Right renal pelvis (tissue), 4 donors: ENCODE measurements at places on chromosomes 4 and X. TPM values are rescaled to one million over a fixed set of nuclear protein-coding genes. Genes with fewer than 3 reads are reported as not detected.

Gene MSMO1
- polyA plus RNA-seq: 92.6 TPM

Gene SFRP2
- 39.2 TPM for polyA plus RNA-seq

Gene SPANXB1
- not detected for polyA plus RNA-seq

Gene HPGD
- 134 TPM for polyA plus RNA-seq

Gene CT83
- polyA plus RNA-seq: not detected

Gene SSX4B
- not detected for polyA plus RNA-seq

Gene NEUROG2
- not detected for polyA plus RNA-seq

Gene KCNE5
- 3.5 TPM for polyA plus RNA-seq

Gene PARM1
- 62.7 TPM for polyA plus RNA-seq

Gene IRS4
- polyA plus RNA-seq: 1.8 TPM

Gene TRIM2
- 88.6 TPM for polyA plus RNA-seq

Gene GLRA3
- not detected for polyA plus RNA-seq

DNA sequence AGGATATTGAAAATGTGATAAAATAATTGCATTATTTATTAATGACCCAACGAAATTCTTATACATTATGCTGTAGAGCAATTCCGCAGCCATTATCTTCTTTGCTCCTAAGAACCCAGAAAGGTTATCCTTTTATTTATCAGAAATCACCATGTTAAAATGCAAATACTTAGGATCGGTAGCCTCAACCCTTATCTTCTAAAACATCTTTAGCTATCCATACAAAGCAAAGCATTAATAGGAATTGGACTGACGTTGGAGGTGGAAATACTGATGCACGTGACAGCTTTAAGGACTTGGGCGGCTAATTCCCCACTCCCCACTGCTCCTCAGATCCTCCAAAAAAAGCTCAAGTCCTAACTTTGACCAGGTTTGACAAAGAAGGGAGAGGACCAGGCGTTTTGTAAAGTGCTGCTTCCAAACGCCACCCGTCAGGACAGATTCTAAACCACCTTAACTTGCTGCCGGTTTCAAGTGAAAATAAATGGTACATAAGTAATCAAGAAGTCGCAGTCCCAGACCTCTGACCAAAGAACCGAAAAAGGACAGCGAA, 539 bp upstream of the SPCS3 start:
- DNase-seq: no peak

DNA sequence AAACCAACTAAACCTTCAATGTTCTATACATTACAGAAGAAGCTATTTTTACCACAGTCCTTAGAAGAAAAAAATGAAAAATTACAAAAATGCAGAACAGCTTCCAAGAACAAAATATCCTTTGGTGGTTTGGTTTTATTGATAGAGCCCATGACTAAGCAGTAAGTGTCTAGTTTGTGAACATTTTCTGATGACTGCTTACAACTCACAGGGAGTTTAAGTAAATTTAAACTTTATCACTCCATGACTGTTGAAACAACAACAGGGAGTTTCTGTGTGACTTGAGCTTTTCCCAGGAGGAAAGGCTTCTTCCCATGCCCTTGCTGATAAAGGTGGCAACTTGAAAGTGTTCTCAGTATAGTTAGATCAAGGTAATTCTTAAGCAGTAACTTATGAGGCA, 2.9 kb downstream of the PF4 start:
- DNase-seq: no peak

DNA sequence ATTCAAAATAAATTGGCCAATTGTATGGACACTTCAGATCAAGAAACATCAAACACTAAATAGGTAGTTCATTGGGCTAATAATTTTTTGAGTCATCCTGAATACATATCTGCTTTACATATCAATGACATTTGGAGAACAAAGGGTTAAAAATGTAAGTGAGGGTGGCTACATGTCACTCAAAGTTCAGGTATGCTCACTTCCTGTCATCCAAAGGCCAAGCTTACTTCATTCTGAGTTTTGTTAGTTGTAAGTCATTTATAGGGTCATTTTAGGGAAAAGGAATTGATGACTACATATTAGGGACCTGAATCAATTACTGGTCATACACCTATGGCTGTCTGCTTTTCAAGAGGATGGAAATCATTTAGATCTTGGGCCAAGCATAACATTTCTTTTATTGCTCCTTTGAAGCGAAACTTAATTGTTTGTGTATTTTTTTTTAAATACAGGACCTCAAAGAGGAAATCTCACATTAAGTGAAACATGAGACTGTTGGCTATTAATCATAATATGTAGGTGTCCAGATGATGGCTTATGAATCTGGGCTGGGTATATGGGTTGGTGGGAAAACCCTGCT, 119.2 kb upstream of the LEF1 start:
- DNase-seq: no peak

GRCh38 chr4:176404621-176405020, 84.9 kb downstream of the SPCS3 start:
- no peak for DNase-seq

DNA sequence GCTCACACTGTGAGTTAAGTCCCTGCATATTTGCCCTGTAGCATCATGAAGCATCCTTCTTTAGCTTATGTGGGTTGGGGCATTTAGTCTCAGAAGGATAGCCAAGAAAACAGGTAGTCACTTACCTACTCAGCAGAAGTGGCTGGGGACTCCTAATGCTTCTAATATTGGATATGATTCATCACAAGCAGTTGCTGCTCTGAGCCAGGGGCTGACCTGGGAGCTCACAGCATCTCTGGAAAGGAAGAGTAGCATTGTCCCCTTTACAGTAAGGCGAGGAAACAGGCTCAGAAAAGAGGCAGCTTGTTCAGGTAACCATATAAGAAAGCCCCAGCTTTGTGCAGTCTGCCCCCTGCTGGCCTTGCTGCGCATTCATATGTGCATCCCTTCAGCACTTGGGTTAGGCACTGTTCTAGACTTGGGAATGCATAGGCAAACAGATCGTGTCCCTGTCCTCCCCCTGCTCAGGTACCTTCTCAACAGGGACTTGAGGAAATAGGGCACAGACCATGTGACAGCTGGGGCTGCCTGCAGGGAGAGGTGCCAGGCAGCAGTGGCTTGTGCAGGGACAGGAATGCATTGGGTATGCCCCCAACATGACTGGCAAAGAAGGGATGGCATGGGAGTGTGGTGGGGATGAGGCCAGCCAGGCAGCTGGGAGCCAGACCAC, 35.7 kb upstream of the TBC1D14 start:
- no peak for DNase-seq

GRCh38 chr4:8763966-8764901, 107.4 kb downstream of the HMX1 start:
- no peak for DNase-seq

- no peak for DNase-seq
These were observed 87.1 kb upstream of the DDX53 start for GRCh38 chrX:22912616-22913015.

- no peak for DNase-seq
These were observed 4.3 kb upstream of the TSPAN5 start for GRCh38 chr4:98662626-98663225.

GRCh38 chr4:94564252-94564651, 112.5 kb downstream of the PDLIM5 start:
- DNase-seq: no peak

DNA sequence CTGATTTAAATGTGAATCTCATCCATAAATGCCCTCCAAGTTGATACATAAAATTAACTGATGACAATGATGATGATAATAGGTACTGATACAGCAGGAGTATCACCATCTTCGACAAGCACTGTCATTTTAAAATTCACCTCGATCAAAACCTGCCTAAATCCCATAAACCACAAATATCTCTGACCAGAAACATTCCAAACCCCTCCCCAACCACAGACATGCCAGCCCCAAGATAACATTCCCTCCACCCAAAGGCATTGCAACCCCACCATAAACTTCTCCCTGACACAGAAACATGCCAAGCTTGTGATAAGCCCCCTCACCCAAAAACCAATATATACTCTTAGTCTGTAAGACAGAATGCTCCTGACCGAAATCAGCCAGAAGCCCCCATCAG, 63.7 kb upstream of the WDFY3 start:
- DNase-seq: no peak

DNA sequence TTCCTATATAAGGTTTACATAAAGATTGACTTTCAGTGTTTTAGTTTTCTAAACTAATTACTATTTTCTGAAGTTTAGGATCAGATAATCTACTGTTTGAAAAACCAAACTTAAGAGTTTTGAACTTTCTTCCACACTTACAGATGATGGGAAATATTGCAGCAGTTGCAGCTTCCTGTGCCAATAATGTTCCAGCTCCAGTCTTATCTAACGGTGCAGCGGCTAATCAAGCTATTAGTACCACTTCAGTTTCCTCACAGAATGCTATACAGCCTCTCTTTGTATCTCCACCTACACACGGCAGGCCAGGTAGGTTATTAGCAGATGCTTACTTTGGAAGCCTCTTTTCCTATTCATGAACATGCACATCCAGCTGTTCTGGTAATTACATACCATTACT, 55.6 kb downstream of the ALG13 start:
- DNase-seq: no peak

DNA sequence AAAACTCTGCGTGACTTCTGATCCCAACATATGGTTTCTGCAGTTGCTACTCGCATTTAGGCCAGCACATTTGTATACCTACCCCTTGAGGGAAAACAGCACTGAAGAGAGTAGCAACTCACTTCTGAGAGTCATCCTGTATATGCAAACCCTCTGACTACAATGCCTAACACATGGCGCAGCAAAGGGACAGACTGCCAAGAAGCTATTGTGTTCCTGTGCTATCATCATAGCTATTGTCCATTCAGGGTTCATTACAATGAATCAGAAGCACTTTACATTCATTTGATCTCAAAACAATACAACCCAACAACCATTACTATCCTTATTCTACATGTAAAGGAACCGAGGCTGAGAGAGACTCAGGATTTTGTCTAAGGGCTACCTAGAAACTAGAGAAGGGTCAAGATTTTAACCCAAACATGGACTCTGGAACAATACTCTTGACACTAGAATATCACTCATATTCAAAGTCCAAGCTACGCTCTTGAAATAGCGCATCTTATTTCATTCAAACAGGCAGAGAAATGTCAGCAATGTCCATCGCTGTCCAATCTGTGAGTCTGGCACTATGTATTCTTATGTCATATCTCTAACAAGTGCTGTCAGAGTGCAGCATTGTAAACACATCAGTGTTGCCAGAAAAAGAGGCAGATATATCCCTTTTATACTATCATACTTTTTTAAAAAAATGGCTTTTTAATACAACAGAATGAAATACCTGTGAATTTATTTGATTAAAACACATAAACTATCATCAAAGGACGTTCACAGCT, 173.6 kb downstream of the CORIN start:
- no peak for DNase-seq

- DNase-seq: no peak
These were observed 85.3 kb downstream of the DCAF8L2 start for GRCh38 chrX:27675493-27675892.

DNA sequence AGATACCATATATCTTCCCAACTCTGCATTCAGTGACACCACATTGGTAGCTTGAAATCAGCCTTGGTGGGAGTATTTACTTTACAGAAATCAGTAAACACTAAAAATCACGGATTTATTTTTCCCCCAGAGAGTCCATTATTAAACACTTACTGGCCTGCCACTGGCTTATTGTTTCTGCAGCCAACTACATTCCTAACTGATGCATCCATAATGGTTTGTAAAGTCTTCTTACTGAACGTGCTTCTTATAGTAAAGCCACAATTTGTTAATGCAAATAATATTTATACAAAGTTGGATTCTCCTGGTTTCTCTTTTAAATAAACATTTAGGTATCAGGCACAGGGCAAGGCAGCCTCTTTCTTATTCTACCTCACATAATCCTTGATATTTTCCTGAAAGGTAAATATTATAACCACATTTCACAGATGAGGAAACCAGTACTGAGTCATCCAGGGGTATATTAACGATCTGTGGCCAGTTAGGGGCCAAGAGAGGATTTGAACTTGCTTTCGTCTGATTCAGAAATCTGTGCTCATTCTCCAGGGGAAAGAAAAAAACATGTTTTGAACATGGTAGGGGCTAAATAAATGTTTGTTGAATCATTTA, 136.5 kb downstream of the RAB28 start:
- no peak for DNase-seq

- DNase-seq: no peak
These were observed 51.4 kb downstream of the ATOH1 start for GRCh38 chr4:93879919-93880318.

- no peak for DNase-seq
These were observed 18.3 kb downstream of the MAGED2 start for GRCh38 chrX:54825716-54826438.

GRCh38 chr4:147011411-147011810, 65.7 kb upstream of the TTC29 start:
- no peak for DNase-seq

GRCh38 chrX:84715315-84715714, 213.1 kb upstream of the HDX start:
- DNase-seq: no peak

- no peak for DNase-seq
These were observed 28.0 kb downstream of the ARX start for GRCh38 chrX:24987731-24988130.

DNA sequence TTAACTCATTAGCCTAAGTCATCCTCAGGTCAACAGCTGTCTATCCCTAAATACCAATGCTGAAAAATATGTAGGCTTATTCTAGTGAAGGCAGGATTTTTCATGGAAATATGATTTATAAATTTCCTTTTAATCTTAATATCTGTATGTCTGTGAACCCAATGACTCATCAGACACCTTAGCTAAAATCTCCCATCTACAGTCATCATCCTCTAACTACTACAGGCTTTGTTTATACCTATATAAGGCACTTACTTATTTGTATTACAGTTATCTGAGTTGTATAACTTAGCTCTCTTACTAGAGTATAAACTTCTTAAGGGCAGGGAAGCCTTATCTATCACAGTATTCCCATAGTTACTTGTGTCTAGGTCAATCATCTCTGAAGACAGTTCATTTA, 24.2 kb downstream of the AMMECR1 start:
- DNase-seq: no peak

GRCh38 chr4:160299608-160300007, 1196.7 kb downstream of the RAPGEF2 start:
- no peak for DNase-seq

DNA sequence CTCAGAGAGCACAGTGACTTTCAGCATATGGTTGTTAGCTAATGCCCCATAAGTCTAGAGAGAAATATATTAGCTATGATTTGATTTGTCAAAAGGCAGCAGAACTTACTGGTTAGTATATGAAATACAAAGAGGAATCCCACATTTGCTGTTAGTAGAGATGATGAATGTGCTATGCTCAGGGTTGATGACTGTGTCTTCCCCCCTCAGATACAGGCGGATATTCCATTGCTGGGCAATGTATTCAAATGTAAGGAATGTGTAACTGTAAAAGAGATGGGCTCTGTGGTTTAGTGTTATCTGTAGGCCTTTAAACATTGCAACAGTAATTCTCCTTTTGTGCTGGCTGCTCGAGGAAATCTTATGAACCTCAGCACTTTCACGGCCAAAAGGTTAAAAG, 528.9 kb upstream of the ARX start:
- no peak for DNase-seq

GRCh38 chr4:967113-968104, 6.0 kb downstream of the DGKQ start:
- no peak for DNase-seq

DNA sequence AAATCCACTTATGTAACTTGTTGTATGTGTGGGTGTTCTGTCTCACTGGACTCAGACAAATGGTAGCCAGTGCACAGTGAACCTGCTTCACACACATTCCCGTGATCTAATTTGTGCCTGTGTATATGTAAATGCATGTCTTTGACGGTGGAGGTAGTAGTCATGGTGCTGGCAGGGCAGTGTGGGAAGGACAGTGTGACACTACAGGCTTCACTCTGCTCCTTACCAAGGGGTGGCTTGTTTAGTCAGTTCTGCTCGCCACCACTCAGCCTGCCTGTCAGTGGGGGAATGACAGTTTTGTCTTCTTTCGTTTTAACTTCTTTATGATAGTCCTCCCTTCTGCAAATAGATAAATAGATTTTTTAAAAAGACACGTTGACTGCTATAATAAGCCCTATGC, 17.7 kb upstream of the PAQR3 start:
- DNase-seq: no peak
